ENCODE measurements at places on chromosomes 2 and 18. TPM values are rescaled to one million over a fixed set of nuclear protein-coding genes. Genes with fewer than 3 reads are reported as not detected.

DNA sequence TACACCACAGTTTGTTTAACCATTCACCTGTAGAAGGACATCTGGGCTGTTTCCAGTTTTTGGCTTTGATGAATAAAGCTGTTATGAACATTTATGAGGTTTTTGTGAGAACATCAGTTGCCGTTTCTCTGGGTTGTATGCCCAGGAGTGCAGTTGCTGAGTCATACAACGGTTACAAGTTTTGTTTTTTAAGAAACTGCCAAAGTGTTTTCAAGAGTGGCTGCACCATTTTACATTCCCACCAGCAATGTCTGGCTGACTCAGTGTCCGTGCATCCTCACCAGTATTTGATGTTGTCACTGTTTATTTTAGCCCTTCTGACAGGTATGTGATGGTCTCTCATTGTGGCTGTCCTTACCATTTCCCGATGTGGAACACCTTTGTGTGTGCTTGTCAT, 48.0 kb upstream of the GPR17 start:
- no peaks in the 10 kb centered on the region for H3K36me3 ChIP-seq
- no peaks in the 10 kb centered on the region for H3K27me3 ChIP-seq
- H3K4me1 ChIP-seq, result peaks cover 4% of the 10 kb centered on the region
- H3K4me3 ChIP-seq, result no peak overlapping the region
- H3K27ac ChIP-seq, result no peak overlapping the region
- DNase-seq, result no peak

GRCh38 chr2:85525029-85525428, 13.9 kb upstream of the MAT2A start:
- H3K4me3 ChIP-seq, result no peak overlapping the region
- H3K27me3 ChIP-seq, result no peaks in the 10 kb centered on the region
- H3K36me3 ChIP-seq, result no peaks in the 10 kb centered on the region

GRCh38 chr2:195094330-195094729, 562.7 kb upstream of the SLC39A10 start:
- H3K4me3 ChIP-seq, result no peak overlapping the region
- no peaks in the 10 kb centered on the region for H3K27me3 ChIP-seq

DNA sequence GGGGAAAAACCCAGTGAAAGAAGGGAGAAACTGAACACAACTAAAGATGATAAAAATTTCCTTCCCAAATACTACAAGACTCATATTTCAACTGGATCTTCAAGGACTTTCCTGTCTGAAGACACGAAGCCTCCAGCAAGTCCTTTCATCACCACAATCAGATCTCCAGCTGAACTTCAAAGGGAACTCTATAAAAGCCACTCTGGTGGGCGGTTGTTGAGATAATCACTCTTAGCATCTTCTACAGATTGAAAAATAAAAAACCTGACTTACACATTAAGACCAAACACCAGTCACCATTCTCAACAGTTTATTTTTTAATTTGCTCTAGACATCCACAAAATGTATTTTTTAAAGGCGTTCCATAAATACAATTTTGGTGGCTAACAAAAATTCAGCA, 4.4 kb downstream of the REV1 start:
- peaks cover 9% of the 10 kb centered on the region for H3K4me1 ChIP-seq
- no peak overlapping the region for H3K27ac ChIP-seq
- no peak for DNase-seq

Gene ADD2
- 0.15 TPM for total RNA-seq

- no peaks in the 10 kb centered on the region for H3K27me3 ChIP-seq
- H3K4me3 ChIP-seq, result no peak overlapping the region
- no peak overlapping the region for H3K27ac ChIP-seq
- H3K36me3 ChIP-seq, result no peaks in the 10 kb centered on the region
These were observed 63.4 kb downstream of the TPO start for GRCh38 chr2:1476617-1477195.

Gene UPP2
- not detected for total RNA-seq

DNA sequence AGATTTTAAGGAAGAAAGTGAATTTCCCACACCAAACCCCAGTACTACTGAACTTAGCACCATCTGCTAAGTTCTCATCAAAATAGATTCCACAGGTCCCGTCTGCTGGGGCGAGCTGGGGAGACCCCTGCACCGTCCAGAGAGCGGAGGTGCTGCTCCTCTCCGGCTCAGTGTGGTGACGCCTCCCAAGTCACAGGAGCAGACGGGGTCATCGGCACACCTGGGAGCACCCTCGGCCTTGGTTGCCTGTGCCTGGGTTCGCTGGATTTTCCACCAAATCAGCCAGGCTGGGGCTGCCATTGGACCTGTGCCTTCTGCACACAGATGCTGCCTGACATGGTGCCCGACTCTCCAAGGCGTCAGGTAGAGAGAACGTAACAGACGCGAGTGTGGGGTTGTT, 141.3 kb downstream of the PXDN start:
- peaks cover 36% of the 10 kb centered on the region for H3K27me3 ChIP-seq
- H3K4me1 ChIP-seq, result no peaks in the 10 kb centered on the region

Gene GAREM2
- total RNA-seq, result 13.3 TPM

DNA sequence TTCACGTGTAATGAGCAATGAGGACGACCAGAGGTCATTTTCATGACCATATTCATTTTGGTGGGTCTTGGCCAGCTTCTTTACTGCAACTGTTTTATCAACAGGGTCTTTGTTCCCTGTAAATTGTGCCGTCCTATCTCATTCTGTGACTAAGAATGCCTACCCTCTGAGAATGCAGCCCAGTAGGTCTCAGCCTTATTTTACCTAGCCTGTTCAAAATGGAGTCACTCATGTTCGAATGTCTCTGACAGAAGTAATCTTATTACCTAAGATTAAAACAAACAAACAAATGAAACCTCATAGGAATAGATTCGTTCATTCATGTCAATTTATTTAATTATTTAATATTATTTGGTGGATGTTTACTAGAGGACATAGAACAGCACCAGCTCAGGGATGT, 714.8 kb downstream of the ADCYAP1 start:
- no peak for DNase-seq
- no peak overlapping the region for H3K27ac ChIP-seq
- no peaks in the 10 kb centered on the region for H3K36me3 ChIP-seq
- H3K4me1 ChIP-seq, result no peaks in the 10 kb centered on the region
- H3K27me3 ChIP-seq, result 0 out of 2 replicates have a peak, but pooled peaks cover 3% of the 10 kb centered on the region
- no peak overlapping the region for H3K4me3 ChIP-seq

GRCh38 chr2:102070058-102070642, 72.4 kb upstream of the IL1R1 start:
- H3K36me3 ChIP-seq, result no peaks in the 10 kb centered on the region
- no peak overlapping the region for H3K27ac ChIP-seq
- H3K4me1 ChIP-seq, result no peaks in the 10 kb centered on the region
- no peak overlapping the region for H3K4me3 ChIP-seq
- no peaks in the 10 kb centered on the region for H3K27me3 ChIP-seq
- no peak for DNase-seq

GRCh38 chr2:105738658-105739241, 6.0 kb upstream of the NCK2 start:
- H3K4me1 ChIP-seq, result no peaks in the 10 kb centered on the region
- no peak overlapping the region for H3K4me3 ChIP-seq
- DNase-seq, result no peak
- no peaks in the 10 kb centered on the region for H3K36me3 ChIP-seq
- no peak overlapping the region for H3K27ac ChIP-seq

DNA sequence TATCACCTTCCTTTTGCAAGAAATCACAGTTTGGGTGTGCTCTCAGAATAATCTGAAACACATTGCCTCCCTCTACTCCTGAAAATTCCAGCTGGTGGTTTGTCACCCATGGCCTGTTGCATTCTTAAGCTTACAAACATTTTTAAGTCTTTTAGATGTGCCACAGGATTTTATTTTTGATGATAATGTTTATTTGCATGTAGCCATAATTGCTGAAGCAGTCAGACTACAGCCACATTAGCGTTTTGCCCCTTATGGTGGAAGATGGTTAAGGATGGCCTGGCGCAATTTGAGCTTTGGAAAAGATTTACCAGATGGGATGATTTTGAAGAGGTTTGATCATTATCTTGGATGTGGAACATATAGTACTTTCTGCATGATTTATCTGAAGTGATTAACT, 439.5 kb downstream of the MEIS1 start:
- H3K27me3 ChIP-seq, result no peaks in the 10 kb centered on the region
- DNase-seq, result no peak
- H3K4me3 ChIP-seq, result no peak overlapping the region
- H3K27ac ChIP-seq, result no peak overlapping the region

Gene MYO3B
- total RNA-seq, result not detected

DNA sequence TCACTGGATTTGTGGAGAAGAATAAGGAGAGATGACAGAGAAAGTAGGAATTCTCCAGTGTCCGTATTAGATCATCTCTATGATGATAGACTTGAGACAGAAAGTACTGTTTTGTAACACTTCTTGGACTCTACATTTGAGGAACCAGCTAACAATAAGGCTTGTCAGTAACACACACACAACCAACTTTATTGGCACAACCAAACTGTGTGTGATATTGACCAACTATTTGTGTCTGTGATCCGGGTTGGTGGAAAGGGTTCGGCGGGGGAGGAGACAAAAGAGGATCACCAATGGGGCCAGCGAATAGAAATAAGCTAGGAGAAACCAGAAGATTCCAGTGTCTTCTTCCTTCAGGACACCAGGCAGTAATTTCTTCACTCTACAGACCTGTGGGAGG, 79.8 kb downstream of the MARCHF4 start:
- H3K36me3 ChIP-seq, result no peaks in the 10 kb centered on the region
- no peak overlapping the region for H3K4me3 ChIP-seq
- no peak for DNase-seq
- no peak overlapping the region for H3K27ac ChIP-seq
- H3K4me1 ChIP-seq, result no peaks in the 10 kb centered on the region

- no peaks in the 10 kb centered on the region for H3K36me3 ChIP-seq
- H3K27ac ChIP-seq, result no peak overlapping the region
- no peak for DNase-seq
- H3K27me3 ChIP-seq, result no peaks in the 10 kb centered on the region
These were observed 40.3 kb upstream of the PKDCC start for GRCh38 chr2:42007551-42007950.

Gene TDRD15
- total RNA-seq, result not detected

GRCh38 chr18:44409071-44409470, 271.6 kb upstream of the SETBP1 start:
- H3K27ac ChIP-seq, result no peak overlapping the region
- no peak overlapping the region for H3K4me3 ChIP-seq
- no peaks in the 10 kb centered on the region for H3K27me3 ChIP-seq
- H3K4me1 ChIP-seq, result no peaks in the 10 kb centered on the region
- no peak for DNase-seq
- no peaks in the 10 kb centered on the region for H3K36me3 ChIP-seq

Gene POTEI
- total RNA-seq, result 1.2 TPM

Gene TTN
- 0.05 TPM for total RNA-seq

GRCh38 chr18:49499046-49499637, 12.1 kb upstream of the C18orf32 start:
- no peak overlapping the region for H3K4me3 ChIP-seq
- DNase-seq, result no peak
- no peaks in the 10 kb centered on the region for H3K27me3 ChIP-seq
- H3K4me1 ChIP-seq, result peaks cover 5% of the 10 kb centered on the region

DNA sequence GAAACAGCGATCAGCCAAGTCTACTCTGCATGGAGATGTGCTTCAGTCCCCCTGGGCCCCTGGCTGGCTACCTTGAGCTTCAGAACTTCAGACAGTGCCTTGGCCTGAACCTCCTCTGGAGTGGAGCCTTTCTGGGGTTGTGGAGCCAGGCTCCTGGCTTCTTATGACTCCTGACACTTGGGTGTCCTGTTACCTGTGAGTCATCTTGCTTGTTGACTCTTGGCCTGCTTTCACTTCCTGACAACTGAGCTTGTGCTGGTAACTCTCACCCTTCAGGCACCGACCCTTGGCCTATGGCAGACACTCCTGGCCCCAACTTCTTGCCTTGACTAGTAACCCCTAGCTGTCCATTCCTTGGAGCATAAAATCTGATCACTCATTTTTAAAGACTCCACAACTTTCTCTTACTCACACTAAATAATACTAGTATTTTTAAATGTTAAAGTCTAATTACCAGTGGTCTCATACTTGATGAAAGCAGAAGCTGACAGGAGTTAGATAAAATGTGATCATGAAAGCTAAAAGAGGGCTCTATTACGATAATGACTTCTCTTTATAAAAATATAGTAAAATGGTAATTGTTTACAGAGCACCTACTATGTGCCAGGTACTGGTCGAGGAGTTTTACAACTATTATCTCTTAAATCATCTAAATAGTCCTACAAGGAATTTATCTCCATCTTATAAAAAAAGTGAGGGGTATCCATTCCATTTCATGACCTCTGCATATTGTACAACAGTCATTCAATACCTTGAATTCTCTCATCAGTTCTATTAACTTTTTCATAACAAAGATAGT, 46.3 kb upstream of the VIT start:
- no peaks in the 10 kb centered on the region for H3K36me3 ChIP-seq
- H3K27me3 ChIP-seq, result no peaks in the 10 kb centered on the region
- peak; percentile 73 for DNase-seq
- peak overlapping the region; percentile 32 for H3K4me3 ChIP-seq

DNA sequence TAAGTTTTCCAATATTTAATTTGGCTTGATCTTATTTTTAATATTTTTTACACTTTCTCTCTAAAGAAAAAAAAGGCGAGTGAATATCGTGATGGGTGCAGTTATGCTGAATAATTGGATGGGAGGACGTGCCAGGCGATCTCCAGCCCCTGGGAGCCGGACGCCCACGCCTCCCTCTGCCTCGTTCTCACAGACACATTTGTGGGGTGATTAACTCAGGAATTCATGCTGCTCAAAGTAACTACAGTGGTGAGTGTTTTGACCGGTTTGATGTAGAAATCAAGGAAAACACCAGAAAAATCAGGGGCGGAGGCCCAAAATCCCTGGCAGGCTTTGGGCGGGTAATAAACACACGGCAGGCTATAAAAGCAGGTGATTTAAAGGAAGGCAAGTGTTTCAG, 736.8 kb upstream of the SALL3 start:
- H3K27ac ChIP-seq, result no peak overlapping the region
- no peaks in the 10 kb centered on the region for H3K4me1 ChIP-seq
- DNase-seq, result no peak
- H3K27me3 ChIP-seq, result no peaks in the 10 kb centered on the region

GRCh38 chr2:179170901-179171300, 93.7 kb downstream of the SESTD1 start:
- DNase-seq, result no peak
- no peaks in the 10 kb centered on the region for H3K36me3 ChIP-seq
- no peak overlapping the region for H3K27ac ChIP-seq
- H3K4me1 ChIP-seq, result no peaks in the 10 kb centered on the region
- no peak overlapping the region for H3K4me3 ChIP-seq

DNA sequence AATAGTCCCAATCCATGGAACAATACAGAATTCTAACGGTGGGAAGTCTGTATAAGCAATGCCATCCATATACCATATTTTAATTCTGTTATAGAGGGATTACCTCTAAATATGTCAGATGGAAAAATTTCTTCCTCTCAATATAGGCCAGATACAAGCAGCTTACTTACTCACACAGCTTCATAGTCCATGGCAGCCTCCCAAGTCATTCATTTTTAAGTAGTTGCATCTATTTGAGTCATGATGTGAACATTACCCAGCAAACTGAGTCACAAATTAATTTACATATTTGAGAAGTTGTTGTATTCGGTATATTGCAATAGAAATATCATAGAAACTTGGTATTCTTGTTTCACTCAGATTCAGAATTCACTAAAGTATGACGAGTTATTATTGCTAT, 20.3 kb downstream of the TBR1 start:
- DNase-seq, result no peak
- no peaks in the 10 kb centered on the region for H3K27me3 ChIP-seq
- H3K36me3 ChIP-seq, result no peaks in the 10 kb centered on the region
- no peak overlapping the region for H3K27ac ChIP-seq
- no peak overlapping the region for H3K4me3 ChIP-seq

GRCh38 chr2:30325600-30326328, 94.4 kb downstream of the LBH start:
- no peak for DNase-seq
- no peaks in the 10 kb centered on the region for H3K27me3 ChIP-seq
- no peak overlapping the region for H3K4me3 ChIP-seq
- H3K4me1 ChIP-seq, result no peaks in the 10 kb centered on the region
- H3K27ac ChIP-seq, result no peak overlapping the region

Data from HCT116 (cell line).